Activated CD4-positive, alpha-beta T cell treated with anti-CD3 and anti-CD28 coated beads, Interleukin-2, amount 50 U/mL, for 48 hours (primary cell): ENCODE measurements at places on chromosomes 12 and 14.

DNA sequence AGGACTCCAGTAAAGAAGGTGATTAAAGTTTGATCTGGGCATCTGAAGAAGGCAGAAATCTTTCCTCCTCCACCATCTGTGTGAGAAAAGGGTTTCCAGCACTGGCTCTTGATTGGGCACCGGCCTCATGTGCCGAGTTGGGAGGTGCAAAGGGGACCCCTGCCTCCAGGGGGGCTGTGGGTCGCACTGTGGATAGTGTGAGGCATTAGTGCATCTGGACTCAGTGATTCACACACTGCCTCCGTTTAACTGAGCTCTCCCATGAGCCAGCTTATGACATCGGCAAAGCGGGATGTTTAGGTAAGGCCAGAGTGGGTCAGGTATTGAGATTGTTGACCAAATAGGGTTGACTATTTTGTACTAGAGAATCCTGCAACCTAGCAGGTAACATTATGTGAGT lies 8.9 kb downstream of the C1S start:
- no peak for DNase-seq

DNA sequence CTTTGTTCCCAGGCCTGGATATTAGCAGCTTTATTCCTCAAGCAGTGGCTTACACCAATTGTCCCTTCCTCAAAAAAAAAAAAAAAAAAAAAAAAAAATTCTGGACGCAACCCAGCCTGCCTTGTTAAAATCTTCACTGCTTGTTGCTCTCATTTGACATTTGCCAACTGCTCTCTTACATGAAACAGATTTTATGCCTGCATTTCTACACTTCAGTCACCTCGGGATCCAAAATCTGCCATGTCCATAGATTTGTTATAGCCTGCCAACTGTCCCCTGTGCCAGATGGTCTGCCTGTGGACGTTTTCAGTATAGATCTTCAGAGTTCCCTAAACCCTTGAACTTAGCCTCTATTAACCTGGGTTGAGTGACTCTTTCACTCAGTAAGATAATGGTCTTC lies 651.5 kb downstream of the FSCB start:
- DNase-seq: no peak

GRCh38 chr14:94103554-94104150 lies 6.9 kb upstream of the IFI27 start:
- DNase-seq: no peak

DNA sequence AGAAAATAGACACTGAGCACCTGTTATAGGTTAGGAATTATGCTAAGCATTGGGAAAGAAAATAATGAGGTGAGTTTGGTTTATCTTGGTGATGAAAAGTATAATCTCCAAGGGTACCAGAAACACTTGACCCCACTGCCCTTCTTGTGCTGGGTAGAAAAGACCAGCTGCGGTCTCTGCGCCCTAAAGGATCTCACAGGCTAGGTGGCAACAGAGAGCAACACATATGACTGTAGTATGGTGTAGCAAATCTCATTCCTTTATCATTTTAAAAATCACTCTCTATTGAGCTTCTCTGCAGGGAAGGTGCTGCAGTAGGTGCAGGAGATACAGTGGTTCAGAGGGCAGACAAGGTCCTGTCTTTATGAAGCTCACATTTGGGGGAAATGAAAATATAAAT lies 26.1 kb downstream of the NRXN3 start:
- no peak for DNase-seq

DNA sequence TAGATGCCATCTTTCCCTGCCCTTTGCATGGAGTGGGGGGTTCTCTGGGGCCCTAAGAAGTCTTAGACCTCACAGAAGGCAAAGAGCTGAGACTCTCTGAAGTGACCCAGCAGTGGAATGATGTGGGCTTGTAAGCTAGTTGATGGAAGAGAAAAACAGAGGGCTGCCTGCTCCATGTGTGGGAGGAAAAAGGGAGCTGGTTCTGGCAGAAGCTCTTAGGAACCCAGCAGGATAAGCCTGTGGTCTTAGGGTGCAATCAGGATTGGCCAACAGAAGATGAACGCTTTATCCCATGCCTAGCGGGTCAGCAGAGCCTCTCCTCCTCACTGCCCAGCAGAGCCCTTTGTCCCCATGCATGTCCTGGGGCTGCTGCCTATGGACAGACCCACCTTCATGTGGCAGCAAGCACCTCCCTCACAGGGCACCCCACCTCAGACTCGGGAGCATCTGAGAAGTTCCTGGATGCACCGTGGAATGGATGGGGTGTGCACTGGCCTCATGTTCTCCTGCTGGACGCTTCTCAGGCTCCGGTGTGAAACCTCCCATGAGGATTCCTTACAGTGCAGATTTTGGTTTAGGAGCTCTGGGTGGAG lies 152.7 kb downstream of the ADGRD1 start:
- no peak for DNase-seq

- no peak for DNase-seq
Observed at GRCh38 chr14:72920008-72920407, 6.3 kb upstream of the DCAF4 start.

DNA sequence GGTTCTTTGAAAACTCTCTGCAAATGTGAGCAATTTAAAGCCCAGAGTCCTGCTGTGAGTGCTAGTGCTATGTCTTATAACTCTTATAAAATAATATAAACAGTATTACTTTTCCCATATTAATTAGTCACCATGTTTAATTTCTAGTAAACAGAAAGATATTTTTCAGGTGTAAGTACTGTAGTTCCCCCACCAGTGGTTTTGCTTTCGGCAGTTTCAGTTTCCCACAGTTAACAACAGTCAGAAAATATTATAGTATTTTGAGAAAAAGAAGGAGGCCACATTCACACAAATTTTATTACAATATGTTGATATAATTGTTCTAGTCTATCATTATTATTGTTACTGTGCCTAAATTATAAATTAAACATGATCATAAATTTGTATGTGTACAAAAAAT lies 800.5 kb downstream of the LRFN5 start:
- DNase-seq: no peak

GRCh38 chr12:12510551-12510950 lies 52.1 kb downstream of the DUSP16 start:
- no peak for DNase-seq

DNA sequence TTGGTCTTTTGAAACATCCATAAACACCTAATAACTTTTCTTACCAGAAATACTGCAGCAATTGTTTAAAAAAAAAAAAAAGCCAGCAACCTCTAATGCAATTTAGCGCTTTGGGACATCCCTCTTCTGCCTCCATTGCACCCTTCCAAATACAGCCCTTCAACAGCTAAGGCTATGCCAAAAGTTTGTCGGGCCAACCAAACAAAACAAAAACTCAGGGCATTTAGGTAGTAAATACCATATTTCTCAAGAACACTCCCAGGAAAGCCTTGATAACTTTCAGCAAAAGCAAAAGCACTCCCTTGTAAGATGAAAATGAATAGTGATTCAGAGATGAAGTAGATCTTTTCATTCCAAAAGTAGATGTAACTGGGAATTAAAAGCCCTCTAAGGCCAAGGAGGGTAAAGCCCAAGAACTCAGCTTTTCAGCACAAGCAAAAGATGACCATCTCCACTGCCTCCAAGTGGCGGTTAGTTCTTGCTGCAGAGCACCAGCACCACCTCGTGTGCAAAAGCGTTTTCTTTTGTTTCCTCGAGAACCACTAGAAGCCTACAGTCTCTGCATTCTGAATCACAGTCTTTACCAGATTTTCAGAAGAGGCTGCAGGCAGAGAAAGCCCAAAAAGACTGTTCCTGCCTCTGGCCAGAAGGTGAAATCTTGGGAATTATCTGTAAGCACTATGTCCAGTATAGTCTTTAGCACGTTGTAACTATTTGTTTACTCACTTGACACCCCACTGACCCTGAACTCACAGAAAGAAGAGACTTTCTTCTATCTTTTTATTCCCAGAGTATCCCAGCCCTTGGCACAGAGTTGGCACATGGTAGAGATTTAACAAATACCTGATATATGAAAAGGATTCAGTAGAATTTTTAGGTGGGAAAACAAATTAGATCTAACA lies 53.1 kb downstream of the SIX6 start:
- peak; percentile 27 for DNase-seq

DNA sequence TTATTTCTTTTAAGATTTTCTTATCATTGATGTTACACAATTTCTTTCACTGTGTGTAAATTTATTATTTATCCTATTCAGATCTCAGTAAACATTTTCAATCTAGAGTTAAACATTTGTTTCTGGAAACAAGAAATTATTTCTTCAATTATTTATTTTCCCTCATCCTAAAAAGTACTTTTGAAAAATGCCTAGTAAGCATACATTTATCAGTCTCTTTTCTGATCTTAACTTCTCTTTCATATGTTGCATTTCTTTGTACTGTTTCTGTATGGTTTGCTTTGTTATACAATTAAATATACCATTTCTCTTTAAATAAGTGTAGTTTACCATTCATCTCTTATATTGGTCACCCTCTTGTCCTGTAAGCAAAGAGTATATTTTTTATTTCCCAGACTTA lies 263.2 kb downstream of the C12orf50 start:
- DNase-seq: no peak

- DNase-seq: peak; percentile 73
Observed at GRCh38 chr12:6961695-6962284, 8.7 kb downstream of the PHB2 start.

DNA sequence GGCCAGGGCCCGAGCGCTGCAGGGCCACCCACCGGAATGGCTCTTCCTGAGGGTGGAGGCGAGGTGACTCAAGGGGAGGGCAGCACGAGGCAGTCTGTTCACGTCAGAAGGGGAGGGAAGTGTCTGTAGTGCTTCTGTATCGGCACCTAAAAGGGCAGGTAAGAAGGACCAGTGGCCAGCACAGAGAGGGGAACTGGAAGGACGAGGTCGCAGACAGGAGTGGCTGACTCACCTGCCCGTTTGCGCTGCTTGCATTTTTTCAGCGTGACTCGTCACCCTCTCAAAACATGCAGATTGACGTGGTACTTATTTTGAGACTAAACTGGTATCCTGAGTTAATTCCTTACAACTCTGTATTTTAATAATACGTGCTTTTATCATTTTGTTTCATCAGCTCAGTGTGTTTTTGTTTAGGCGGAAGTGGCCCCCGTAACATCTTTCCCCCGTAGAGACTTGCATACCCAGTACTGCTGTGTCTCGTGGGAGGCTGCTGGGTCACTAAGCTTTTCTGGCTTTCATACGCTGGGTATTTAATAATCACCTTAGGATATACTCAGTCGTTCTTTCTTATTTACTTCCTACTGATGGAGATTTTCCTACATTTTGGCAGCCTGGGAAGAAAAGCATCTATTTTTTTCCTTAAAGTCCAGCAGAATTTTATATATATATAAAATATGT lies 26.4 kb downstream of the SFSWAP start:
- DNase-seq: no peak

GRCh38 chr14:57057803-57058202 lies 210.9 kb downstream of the EXOC5 start:
- no peak for DNase-seq

GRCh38 chr12:95215949-95216348 lies 1.3 kb downstream of the FGD6 start:
- DNase-seq: no peak

- DNase-seq: no peak
Observed at GRCh38 chr12:24820872-24821271, 128.0 kb downstream of the BCAT1 start.

DNA sequence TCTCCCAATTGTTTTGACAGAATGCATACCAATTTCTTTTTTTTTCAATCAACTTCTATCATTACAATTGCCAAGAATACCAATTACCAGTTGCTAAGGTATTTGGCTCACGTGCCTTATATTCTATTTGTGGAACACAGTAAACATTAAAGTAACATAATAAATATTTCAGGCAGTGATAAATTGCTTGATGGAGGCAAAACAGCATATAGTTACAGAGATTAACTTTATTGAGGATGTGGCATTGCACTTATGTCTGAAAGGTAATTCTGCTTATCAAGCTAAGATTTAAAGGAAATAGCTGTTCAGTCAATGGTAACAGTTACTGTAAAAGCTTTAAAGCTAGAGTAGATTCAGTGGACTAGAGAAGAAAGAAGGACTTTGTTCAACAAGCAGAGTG lies 1107.8 kb downstream of the FSCB start:
- no peak for DNase-seq

GRCh38 chr12:71551529-71551928 lies 111.9 kb downstream of the LGR5 start:
- DNase-seq: no peak

DNA sequence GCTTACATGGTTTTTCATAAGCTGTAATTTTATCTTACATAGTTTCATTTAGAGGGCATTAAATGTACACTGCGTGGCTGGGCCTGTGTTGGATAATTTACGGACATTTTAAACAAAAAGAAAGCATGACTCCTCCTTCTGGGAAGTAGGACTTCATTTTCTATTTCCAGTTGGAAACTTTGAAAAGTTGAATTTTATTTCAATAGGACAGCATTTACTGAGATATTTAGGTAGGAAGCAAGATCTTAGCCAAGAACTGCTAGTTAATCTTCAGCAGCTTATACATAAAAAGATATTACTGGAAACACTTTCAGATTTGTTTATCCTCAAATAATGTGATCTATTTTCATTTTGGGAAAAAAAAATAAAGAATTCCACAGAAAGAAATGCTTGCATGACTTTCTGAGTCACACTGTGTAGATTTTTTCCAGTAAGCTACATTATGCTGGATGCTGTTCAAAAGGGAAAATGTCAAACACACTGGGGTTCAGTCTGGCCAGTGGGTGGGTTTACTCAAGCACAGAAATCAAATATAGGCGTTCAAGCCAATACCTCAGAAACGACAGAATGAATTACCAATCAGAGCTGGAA lies 239.4 kb upstream of the KRR1 start:
- no peak for DNase-seq

DNA sequence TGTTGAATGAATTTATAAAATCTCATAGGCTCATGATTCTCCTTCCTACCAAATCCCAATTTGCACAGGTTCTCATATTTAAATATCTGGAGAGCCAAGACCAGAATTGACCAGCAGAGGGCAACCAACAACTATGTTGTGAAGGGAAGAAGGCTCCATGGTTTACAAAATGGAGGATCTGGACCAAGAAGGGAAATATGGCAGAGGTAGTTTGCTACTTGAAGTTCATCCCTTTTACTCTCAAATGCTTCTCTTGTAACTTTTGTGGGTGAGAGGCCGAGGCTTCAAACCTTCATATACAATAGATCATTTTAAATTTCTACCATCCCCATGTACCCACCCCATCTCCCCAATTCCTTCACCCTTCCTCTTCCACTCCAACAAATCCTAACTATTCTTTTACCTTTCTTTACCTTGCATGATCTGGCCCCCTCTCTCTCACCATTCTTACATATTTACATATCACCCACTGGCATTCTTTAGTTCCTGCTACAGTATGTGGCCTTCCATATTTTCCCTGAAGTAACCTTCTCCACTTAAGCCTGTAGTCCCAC lies 3.8 kb upstream of the SMARCC2 start:
- peak; percentile 73 for DNase-seq
